Kasumi-1 (cell line): ENCODE measurements at places on chromosomes 6 and 20.

DNA sequence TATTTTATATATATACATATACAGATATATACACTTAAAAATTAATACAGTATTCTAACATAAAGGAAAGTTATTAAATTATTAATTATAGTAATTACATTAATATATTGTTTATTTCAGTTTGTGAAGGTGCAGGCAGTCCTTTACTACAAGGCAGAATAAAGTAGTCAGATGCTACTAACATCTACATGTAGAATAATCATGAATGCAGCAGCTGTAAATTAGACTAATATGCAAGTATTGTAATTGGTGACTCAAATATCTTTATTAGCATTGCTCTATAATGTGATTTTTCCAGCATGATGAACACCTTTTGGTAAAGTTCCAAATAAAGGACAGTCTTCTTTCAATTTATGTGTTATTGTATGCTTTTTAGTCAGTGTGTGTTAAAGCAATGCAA is 17.3 kb downstream of the MYO6 start:
- no peak for DNase-seq

- no peak for DNase-seq
Measured at GRCh38 chr20:4490606-4491280, 231.0 kb upstream of the PRND start.

DNA sequence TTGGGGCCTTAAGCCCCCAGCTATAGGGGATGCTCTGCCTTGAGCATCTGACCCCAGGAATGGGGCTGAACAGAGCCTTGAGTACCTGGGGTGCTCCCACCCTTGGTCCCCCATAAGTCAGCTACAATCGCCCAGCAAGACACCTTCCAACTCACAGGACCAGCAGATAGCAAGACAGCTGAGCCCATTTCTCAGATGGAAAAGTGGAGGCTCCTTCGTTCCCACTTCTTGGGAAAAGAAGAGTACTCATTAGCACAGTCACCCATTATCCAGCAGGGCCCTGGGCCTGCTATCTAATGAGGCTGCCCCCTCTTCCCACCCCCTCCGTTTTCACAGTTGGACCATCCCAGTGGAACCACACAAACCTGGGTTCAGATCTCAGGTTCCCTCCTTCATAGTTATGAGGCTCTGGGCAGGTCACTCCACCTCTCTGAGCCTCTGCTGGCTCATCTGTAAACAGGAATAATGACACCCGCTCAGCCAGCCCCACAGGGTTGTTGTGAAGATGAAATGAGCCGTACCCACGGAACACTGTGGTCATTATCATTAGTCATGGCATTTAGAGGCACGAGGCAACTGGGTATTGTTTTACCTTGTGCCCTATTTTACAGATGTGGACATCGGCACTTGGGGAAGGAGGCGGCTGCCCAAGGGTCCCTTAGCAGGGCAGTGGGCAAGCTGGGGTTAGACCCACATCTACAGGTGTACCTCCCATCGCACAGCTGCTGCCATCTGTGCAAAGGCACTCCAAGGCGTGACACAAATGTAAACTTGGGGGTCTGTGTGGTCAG is 4.5 kb downstream of the LPIN3 start:
- no peak for DNase-seq

DNA sequence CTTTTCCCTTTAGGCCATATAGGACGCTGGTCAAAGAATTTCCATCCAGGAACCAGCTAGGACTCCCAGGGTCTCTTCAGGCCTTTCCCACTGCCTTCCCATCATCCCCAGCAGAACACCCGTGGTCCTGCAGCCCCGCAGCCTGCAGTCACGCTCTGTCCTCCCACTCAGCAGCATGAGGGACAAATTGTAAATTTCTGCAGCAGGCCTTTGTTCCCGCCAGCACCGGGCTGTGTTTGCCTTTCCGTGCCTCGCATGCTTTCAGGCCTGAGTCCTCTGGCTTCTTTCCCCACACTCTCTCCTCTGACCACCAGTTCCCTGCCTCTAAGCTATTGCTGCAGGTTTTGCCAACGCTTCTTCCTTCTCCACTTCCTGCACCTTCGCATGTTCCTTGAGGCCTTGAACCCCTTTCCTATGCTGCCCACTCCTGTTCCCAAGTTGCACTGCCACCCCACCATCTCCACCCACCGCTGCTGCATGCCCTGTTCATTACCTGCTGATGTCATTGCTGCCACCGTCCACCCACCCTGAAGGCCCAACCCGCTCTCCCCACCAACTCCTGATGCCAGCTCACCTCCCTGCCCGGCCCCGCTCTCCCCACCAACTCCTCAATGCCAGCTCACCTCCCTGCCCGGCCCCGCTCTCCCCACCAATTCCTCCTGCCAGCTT is 49.8 kb downstream of the RNASET2 start:
- DNase-seq, result no peak

DNA sequence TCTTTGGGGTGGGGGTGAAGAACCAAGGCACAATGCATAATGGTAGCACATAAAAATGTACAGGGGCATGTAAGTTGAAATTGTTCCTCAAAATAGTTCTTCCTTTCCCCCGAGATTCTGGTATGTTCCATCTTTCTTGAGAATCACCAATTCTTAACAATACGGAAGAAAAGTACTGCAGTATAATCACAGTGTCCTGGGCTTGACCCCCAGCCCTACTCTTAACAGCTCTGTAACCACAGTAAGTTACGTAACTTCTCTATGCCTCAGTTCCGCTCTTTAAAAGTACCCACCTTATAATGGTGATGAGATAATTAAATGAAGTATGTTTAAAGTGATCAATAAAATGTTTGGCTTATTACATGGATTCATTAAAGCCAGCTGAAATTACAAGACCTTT is 104.5 kb downstream of the SMLR1 start:
- no peak for DNase-seq

- no peak for DNase-seq
Measured at GRCh38 chr6:12698298-12698697, 18.3 kb upstream of the PHACTR1 start.

DNA sequence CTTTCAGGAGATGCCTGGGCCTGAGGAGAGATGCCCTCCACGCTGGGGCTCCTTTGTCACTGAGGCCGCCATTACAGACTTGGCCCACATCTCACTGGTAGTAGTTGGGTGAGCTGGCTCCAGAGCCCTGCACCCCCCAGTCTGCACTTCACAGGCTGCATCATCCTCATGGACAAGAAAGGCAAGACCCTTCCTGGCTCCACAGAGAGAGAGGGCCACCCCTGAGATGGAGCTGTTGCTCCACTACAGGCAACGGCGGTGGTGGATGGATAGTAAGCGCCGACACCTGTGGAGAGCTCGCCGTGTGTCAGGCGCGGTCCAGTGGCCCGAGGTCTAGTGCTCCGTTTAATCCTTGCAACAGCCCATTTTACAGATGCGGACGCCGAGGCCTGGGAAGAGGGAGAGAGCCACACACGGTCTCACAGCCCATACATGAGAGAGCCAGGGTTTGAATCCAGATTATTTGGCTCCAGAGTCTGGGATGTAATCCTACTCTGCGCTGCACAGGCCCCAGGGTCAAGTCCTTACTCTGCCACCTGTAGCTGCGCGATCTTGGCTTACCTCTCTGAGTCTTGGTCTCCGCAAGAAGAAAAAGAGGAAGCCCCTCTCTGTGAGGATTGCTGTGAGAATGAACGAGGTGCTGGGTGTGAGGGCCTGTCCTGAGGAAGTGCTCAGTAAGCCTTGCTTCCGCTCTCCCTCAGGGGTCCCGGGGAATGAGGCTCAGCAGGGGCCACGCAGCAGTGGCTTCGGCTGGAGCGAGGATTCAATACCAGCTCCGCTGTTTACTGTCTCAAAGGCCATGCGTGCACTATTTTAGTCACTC is 34.5 kb downstream of the SPDEF start:
- peak; percentile 73 for DNase-seq

- DNase-seq, result no peak
Measured at GRCh38 chr6:150271501-150272263, 97.1 kb upstream of the IYD start.

- peak; percentile 15 for DNase-seq
Measured at GRCh38 chr6:55678330-55679224, 99.6 kb upstream of the HMGCLL1 start.

- DNase-seq, result no peak
Measured at GRCh38 chr6:110658631-110659211, 156.5 kb downstream of the CDK19 start.

GRCh38 chr6:132065556-132065955 is 114.4 kb upstream of the CCN2 start:
- no peak for DNase-seq

- DNase-seq, result no peak
Measured at GRCh38 chr20:54275359-54276111, 67.6 kb downstream of the PFDN4 start.

DNA sequence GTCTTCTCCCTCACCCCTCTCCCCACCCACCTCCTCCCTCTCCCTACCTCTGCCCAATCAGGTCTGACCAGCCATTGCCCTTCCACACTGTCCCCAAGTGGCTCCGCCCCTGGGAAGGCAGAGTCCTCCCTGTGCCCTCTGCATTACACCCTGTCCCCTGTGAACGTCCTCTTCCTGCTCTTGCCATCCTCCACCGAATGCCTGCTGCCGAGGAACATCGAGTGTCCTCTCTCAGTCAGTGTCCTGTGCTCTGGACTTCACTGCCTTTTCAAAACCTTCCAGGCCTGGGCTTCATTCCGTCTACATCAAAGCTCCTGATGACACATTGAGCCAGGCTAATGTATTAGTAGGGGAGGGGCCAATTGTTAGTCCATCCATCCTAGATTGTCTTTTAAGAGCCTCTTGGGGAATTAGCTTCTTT is 3.3 kb upstream of the PACSIN1 start:
- no peak for DNase-seq

GRCh38 chr20:49385465-49385864 is 97.0 kb downstream of the KCNB1 start:
- peak; percentile 65 for DNase-seq

- DNase-seq, result no peak
Measured at GRCh38 chr20:33569802-33570391, 80.0 kb downstream of the CBFA2T2 start.

DNA sequence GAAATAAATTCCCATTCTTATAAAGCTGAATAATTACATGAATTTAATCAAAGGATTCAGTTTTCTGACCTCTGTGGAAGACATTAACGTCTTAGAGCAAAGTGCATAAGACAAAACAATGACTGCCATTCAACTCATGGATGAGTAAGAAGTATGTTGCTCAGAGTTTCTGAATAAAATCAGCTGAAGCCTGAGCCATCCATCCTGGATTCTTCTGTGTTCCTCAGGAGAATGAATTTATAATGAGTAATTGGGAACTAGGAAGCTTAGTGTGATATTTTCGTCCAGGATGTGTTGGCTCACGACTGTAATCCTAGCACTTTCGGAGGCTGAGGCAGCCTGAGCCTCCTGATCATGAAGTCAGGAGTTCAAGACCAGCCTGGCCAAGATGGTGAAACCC is 62.8 kb downstream of the PERP start:
- DNase-seq, result no peak

GRCh38 chr6:10300071-10300470 is 114.8 kb downstream of the TFAP2A start:
- DNase-seq, result no peak

GRCh38 chr6:38323216-38323615 is 316.5 kb downstream of the BTBD9 start:
- DNase-seq, result no peak

GRCh38 chr20:63132715-63133471 is 83.0 kb downstream of the YTHDF1 start:
- no peak for DNase-seq

DNA sequence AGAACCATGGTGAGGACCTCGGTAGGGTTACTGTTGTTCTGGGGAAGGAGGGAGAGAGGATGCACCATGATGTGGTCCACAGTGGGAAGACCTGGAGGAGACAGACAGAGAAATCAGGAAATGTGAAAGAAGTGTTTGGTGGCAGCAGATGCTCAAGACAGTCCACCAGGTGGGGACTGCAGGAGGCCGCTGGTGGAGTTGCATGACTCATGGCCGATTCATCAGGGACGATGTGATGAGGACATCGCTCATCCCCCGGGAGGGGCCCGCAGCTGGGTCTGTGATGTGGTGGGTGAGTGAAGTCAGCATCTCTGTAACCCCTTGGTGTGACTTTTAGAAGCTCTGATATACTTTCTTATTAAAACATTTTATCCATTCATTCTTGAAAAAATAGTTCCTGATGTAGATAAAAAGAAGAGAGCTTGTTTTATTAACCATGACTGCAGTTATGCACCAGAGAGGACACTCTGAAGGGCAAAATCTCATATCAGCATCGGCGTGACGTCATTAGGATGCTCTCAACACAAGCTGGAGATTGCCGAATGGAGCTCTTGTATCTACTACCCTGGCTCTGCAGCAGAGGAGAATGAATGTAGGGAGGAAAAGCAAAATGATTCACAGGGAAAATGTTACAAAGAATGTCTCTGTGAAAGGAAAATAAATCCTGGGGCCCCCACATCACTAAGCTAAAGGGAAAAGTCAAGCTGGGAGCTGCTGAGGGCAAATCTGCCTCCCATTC is 71.2 kb downstream of the RAMACL start:
- DNase-seq, result no peak

DNA sequence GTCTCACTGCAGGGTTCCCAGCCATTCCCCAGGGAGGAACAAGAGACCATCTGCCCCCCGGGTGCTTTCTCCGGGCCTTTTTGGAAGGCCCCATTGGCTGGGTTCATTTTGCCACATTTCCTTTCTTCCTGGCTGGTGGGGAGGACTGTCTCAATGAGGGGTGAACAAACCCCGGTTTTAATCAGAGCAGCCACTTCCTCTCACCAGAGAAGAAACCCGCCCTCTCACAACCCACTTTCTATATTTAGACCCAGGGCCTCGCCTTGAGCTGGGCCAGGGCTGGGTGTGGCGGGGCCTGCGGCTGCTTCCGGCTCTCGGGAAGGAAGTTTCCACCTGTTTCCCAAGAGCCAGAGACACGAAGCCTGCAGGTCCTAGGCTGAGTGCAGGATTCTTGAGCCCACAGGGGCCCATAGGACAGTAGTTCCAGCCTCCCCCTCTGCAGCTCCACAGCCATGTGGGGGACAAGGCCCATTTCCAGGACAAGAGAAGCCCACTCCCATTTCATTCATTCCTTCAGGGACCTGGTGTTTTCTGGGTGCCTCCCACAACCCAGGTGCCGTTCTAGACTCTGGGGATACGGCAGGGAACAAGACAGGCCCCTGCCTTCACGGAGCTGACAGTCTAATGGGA is 41.8 kb downstream of the RBM38 start:
- DNase-seq, result peak; percentile 90

- no peak for DNase-seq
Measured at GRCh38 chr6:125489579-125490285, 188.0 kb upstream of the HDDC2 start.

- DNase-seq, result no peak
Measured at GRCh38 chr6:144617708-144618107, 332.6 kb downstream of the UTRN start.
